ENCODE measurements at places on chromosomes 7 and 10.

- no peak for DNase-seq
Measured at GRCh38 chr10:116723428-116724281, 18.7 kb downstream of the HSPA12A start.

- no peak for DNase-seq
Measured at GRCh38 chr7:41162612-41163011, 540.3 kb downstream of the INHBA start.

- DNase-seq = peak; percentile 18
Measured at GRCh38 chr7:131424219-131424822, 96.6 kb downstream of the MKLN1 start.

GRCh38 chr7:44134943-44135628 is 6.0 kb downstream of the MYL7 start:
- no peak for DNase-seq

DNA sequence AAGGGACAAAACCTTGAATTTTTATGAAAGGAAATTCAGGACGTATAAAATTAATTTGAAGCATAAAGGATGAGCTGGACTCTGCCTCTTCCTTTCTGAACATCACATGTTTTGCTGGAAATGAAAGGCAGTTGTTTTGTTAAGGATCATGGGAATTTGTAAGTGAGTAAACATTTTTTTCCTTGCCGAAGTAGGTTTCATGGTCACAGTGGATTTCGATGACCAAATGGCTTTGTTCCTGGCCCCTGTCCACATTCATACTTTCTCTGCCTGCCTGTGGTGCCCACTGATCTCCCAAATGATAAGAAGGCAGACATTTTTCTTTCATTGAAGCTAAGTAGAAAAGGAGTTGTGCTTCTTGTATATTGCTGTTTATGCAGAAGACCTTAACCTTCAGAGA is 104.2 kb downstream of the ARID5B start:
- no peak for DNase-seq

DNA sequence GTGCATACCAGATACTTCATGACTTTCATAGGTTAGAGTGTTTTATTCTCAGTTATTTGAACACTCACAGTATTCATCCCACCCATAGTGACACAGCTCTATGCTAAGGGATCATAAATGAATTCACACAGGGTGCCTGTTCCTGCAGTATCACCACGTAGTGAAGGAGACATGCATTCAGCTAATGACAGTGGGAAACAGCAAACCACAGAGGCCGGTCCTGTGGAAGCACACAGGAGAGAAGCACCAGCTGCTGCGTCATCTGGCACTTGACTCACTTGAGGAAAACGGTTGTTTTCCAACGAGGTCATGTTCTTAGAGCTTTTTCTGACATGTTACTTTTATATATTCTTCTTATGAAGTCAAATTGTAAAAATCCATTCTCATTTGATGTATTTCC is 73.0 kb downstream of the UBE3C start:
- DNase-seq = no peak

GRCh38 chr10:66405566-66405965 is 520.3 kb upstream of the LRRTM3 start:
- DNase-seq = no peak

GRCh38 chr7:105402221-105403095 is 13.7 kb upstream of the SRPK2 start:
- DNase-seq = no peak

DNA sequence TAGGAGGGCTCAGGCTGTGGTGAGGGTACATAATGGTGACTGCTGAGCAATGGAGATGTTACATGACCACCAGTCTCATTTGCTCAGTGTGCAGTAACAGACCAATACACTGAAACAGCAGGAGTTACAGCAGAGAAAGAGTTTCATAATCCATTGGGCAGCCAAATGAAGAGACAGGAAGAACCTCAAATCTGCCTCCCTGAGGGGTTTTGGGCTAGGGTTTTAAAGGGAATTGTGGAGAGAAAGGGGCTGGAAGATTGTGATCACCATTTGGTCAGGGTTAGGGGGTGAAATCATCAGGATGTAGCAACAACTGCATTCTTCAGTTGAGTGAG is 838.3 kb downstream of the GRID1 start:
- no peak for DNase-seq

- no peak for DNase-seq
Measured at GRCh38 chr7:43943417-43944187, 17.4 kb downstream of the UBE2D4 start.

DNA sequence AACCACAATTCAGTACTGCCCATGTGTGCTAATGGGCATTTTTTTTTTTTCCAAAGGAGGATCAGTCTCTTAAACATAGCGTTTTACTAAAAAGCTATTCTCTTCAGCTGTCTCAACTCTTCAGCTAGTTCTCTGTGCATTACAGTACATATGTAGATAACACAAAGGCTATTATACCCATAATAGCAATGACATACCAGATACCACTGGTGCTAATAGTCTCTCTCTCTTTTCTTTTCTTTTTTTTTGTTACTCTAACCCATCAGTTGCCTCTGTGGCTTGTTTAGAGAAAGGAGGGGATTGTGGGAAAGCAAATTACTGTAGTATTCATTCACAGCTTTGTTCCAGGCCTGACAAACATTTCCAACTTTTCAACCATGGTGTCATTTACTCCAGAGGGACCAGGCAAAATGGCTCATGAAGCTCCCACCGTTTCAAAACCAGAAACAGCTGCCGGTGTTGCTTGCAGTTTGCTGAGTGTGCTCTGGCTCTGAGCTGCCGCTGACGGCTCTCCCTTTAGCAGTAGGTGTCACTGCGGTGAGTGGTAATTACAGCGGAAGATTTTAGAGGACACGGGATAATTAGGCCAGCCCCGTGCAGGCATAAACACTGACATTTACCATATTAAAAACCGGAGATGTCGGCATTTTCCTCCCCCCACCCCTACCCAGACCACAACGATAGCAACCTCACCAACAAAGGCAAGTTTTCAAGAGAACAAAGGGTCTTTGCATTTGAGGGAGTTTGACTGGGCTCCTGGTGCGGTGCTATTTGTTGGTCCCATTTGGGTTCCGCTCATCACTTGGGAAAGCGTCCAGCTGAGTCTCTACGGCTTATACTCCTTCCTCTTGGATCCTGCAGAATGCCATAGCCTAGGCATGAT is 1005.5 kb downstream of the KCNMA1 start:
- peak; percentile 8 for DNase-seq

- no peak for DNase-seq
Measured at GRCh38 chr7:141076377-141076776, 2.5 kb downstream of the TMEM178B start.

DNA sequence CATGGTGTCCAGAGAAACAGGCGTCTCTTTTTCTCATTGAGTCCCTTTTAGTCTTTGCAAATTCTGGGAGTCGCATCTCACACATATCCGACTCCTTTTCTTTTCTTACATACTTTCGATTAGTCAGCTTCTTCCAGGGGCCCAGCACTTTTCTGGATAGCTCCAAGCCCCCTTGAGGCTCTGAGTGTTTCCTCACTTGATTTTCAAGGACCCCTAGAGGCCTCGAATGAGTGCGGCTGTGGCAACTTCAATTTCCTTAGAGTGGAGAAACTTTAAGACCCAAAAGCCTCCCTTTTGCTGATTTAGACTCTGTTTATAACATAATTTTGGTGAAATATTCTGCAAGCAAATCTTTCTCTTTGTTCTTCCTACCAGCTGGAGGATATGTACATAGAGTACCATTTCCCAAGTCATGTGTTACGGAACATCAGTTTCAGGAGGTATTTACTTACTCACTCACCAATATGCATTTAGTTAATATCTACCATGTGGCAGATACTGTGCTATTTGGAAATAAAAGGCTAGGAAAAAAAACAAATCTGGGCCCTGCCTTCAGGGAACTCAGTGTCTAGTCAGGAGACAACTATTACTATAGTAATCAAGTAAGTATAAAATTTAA is 555.2 kb downstream of the REEP3 start:
- no peak for DNase-seq

- DNase-seq = no peak
Measured at GRCh38 chr10:20767028-20767427, 130.1 kb downstream of the NEBL start.

DNA sequence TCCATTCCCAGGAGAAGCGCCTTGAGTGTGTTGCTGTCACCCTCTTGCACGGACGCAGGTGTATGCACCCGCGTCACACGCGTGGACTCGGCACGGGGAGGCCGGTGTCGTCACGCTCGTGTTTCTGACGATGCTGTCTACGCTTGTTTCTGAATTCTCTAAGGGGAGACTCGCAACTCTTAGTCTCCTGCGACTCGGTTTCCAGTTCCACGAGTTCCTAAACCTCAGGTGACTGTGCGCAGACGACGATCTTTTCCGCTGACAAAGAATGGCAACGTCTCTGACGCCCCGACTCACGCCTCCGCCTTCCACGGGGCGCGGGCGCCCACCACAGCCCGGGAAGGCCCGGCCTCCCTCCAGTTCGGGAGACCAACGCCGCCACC is 579 bp downstream of the IDI1 start:
- no peak for DNase-seq

DNA sequence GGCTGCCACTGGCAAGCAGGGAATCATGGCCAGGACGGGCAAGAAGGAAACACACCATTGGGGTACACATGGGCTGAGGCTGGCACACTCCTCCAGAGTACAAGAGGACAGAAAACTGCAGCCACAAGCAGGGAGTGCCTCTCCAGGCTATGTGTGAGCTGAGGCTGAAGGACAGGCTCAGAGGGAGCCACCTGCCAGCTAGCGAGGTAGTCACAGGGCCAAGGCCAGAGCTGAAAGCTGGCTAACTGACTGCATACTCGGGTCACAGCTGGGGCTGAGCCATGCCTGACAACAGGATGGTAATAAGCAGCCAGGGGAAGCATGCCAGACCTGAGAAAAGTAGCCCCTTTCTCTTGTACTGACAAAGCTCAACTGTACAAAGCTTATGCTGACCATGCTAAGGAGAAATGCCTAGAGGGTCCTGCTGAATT is 52.0 kb downstream of the KIF5B start:
- DNase-seq = no peak

DNA sequence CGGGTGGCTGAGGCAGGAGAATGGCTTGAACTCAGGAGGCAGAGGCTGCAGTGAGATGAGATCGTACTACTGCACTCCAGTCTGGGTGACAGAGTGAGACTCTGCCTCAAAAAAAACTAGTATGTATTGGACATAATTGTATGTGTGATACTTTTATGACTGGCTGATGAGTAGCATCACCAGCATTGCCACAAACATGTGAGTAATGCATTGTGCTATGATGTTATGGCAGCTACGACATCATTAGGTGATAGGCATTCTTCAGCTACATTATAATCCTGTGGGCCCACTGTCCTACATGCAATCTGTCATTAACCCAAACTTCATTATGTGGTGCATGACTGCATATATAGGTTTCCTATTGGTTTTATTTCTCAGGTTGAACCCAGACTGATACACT is 352.4 kb downstream of the GALNT17 start:
- DNase-seq = no peak

- no peak for DNase-seq
Measured at GRCh38 chr10:48274636-48275035, at the start of gene FRMPD2. Gene FRMPD2, minus strand, starts transcription at chr10:48274696. Its CDS starts 129 bp downstream, at chr10:48274567.

- DNase-seq = no peak
Measured at GRCh38 chr7:130494431-130494858, 2.6 kb downstream of the MEST start.

DNA sequence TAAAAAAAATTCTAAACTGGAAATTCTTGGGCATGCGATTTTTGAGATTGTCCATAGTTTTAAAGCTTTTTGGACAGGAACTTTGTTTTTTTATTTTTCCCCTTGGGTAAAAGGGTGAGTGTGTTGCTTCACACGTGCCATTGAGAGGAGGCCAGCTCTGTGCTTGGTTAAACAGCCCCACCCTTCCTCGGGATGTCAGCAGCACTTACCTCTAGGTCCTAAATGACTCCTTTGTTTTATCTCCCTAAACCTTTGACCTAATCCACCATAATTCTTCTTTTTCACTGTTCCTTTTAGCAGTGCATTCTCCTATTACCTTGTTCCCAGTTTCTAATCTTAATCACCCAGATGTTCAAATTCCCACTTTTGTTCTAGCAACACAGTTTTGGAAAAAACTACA is 83.5 kb downstream of the SEMA3D start:
- DNase-seq = no peak

DNA sequence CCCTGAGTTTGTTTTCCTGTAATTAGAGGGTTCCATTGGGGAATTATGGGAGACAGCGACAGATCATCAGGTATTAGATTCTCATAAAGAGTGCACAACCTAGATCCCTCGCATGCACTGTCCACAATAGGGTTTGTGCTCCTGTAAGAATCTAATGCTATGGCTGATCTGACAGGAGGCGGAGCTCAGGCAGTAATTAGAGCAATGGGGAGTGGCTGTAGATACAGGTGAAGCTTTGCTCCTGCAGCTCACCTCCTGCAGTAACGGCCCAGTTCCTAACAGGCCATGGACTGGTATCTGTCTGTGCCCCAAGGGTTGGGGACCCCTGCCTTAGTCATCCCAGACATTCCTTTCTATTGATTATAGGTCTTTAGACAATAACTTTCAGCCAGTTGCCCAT is 894 bp upstream of the ZSCAN21 start:
- no peak for DNase-seq

- peak; percentile 33 for DNase-seq
Measured at GRCh38 chr10:86556933-86557649, 35.5 kb upstream of the WAPL start.

- DNase-seq = no peak
Measured at GRCh38 chr10:35394934-35395333, 58.6 kb downstream of the CCNY start.

- DNase-seq = no peak
Measured at GRCh38 chr10:71998840-71999194, 34.6 kb downstream of the CHST3 start.

GRCh38 chr10:89357975-89358374 is 19.9 kb upstream of the IFIT1B start:
- DNase-seq = no peak

- DNase-seq = no peak
Measured at GRCh38 chr10:14588084-14588937, 186.4 kb downstream of the FAM107B start.

Data from NCI-H2081 treated with DMSO at 0.1 percent for 48 hours (cell line).